ENCODE measurements at places on chromosomes 7 and 10.

DNA sequence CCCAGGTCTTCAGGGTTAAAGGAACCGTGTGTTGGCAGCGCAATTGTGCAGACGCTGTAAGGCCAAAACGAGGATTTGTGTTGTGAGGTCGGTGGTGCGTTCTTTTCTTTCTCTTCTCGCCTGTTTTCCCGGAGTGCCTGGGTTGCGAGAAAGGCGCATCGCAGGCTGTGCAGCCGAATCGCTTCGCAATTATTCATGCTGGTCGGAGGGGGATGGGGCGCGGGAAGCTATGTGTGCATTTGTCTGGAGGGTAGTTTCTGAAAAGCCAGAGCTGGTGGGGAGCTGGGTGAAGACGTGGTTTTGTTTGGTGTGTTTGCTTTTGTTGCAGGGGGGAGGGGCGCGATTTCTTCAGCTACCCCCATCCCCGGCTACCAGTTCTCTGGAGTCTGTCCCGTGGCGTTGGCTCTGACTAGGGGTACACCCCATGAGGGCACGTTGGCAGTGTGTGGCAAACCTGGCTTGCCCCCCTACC lies 2.1 kb downstream of the MXI1 start:
- DNase-seq = no peak

- no peak for DNase-seq
Measured at GRCh38 chr10:6354168-6354772, 151.5 kb downstream of the PFKFB3 start.

DNA sequence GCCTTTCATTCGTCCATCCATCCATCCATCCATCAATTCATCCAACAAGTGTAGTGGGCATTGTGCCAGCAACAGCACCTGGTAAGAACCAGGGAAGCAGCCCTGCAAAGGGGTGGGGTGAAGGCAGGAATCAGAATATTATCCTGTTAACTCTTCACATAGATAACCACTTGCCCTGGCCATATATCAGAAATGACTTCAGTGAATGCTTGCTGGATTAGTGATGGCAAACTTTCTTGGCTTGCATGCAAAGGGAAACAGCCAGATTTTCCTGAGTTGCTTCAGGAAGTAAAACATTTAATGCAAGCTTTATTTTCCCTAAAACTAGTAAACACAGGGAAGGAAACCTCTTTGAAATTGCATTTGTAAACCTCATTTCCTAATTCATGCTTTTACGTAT lies 743 bp downstream of the OR2A5 start:
- DNase-seq = no peak

DNA sequence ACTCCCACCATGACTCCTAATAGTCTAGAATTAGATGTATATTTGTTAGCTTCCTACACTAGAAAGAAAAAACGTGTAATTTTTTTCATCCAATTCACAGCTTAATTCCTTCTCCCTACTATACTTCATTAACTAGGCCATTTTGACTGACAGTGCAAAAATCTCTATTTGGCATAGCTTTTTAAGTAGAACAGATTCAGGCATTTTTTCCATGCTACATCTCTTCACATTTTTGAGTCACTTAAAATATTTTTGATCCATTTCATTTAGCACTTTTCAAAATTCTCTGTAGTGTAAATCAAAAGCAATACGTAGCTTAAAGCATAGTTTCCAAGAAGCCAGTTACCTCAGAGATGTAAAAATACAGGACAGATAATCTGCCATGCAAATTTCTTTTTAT lies 391.1 kb upstream of the NPVF start:
- DNase-seq = no peak

DNA sequence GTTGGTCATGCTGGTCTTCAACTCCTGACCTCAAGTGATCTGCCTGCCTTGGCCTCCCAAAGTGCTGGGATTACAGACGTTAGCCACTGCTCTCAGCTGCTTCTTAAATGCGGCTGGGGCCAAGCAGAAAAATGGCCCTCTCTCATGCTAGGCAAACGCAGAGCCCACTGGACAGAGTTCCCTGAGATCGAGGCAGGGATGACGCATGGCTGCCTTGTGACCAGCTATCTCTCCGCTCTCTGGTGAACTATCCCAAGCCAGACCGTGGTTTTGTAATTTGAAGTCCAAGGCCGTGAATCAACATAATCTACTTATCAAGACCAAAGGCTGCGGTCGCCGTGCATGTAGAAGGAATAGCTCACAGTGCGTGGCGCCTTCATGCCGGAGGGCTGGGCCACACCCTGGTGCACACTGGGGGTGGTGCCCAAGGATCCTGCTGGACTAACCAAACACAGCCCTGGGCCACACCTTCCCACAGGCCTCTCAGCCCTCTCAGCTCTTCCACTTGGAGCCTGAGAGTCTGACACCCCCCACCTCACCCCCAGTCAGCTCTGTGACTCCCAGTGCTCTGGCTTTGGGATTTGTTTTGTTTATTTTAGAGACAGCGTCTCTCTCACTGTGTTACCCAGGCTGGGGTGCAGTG lies 88.1 kb upstream of the CUX1 start:
- no peak for DNase-seq

- no peak for DNase-seq
Measured at GRCh38 chr10:58781873-58782488, 269.3 kb downstream of the BICC1 start.

DNA sequence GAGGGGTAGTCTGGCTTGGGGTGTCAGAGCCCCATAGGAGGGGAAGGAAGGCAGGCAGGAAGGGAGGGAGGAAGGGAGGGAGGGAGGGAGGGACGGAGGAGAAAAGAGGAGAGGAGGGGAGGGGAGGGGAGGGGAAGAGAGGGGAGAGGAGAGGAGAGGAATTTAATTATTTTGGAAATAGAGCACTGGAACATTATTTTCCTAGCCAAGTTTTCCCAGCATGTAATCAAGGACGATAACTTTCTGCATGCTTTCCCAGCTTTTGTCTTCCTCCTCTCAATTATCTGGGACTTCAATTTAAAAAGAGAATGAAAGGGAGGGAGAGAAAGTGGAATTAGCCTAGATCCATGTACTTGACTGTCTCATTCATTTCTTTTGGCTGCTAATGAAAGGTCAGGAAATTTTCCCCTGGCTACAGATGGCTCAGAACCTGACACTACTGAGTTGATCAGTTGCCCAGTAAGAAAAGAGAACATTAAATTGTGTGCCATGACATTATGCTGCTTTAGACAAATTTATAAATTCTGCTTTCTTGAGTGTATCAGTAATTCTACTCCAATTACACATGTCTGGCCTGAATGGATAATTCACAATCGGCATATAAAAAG lies 148.8 kb downstream of the LRRC4 start:
- DNase-seq = no peak

DNA sequence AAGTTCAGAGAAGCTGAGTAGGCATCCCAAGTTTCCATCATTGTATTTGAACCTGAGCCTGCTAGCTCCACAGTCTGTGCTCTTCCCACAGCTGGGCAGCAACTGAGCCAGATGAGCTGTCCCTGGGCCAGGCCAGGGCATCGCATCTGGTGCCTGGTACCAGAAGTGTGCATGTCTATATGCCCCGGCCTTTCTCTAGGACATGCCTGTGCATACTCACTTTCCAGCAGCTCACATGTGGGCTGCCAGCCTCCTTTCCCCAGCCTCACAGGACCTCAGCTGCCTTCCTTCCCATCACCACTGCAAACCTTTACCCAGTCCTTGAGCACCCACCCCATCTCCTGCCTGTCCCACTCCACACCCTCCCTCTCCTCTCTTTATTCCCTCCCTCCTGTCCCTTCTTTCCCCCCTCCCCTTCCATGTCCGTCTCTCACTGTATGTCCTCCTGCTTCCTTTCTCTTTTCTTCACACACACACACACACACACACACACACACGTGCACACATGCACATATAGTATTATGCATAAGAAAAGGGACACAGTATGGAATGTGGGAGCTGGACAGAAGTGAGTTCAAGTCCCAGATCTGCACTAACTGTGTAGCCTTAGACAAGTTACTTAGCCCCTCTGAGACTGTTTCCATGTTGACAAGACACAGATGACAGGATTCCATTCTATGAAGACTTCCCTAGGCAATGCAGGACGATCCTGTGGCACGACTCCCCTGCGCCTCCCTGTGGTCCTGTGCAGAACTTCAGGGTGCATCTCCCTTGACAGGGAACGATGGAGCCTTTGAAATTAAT lies 10.9 kb downstream of the CDHR1 start:
- DNase-seq = no peak
